ENCODE measurements at places on chromosomes 16 and 17.

DNA sequence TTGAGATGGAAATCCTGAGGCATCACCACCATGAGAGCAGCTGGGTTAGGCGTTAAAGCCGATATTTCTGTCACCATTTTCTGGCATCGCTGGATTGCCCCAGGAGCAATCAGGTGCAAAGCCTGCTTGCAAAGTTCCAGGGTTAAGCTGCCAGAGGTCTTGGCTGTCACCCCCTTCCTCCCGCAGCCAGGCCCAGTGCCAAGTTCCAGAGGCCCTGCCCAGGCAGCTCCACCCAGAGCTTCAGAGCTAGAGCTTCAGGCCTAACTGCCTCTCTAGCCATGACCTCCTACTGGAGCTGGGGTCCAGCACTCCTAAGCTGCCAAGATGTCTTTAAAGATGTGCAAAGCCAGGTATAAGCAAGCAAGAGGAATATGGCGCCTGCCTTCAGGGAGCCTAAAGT lies 8.8 kb upstream of the TMEM238L start:
- no peak for DNase-seq

DNA sequence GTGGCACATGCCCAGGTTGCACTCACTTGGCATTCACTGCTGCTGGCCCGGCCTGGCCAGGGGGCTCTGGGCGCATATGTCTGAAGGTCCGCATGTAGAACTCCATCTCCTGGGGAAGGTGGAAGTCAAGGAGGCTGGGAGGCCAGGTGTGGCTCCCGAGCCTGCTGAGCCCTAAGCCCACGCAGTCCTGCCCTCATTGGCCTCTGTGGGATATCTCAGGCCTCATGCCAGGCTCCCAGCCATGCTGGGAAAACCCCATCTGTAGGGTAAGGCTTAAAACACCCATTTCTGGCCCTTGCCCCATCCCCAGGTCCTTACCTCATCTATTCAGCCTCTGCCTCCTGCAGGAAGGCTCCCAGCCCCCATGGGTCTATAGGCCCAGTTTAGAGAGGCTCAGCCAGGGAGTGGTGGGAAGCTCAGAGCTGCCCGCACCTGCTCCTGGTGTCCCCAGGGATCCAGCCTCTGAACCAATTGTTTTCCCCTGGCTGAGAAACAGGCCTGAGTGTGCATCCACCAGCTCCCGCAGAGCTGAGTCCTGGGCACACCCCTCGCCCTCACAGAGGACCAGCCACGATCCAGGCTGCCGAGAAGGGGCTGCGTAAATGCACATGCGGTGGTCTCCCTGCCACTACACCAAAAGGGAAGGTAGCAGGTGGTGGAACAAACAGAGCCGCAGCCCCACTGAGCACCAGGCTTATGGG lies 2.3 kb upstream of the TPPP3 start:
- DNase-seq: peak; percentile 69

- DNase-seq: no peak
These were observed 48.8 kb downstream of the DNAH3 start for GRCh38 chr16:21101631-21102420.

GRCh38 chr17:80528536-80528935 lies 16.1 kb upstream of the RPTOR start:
- no peak for DNase-seq

GRCh38 chr17:36880268-36880905 lies 56.9 kb upstream of the LHX1 start:
- no peak for DNase-seq

DNA sequence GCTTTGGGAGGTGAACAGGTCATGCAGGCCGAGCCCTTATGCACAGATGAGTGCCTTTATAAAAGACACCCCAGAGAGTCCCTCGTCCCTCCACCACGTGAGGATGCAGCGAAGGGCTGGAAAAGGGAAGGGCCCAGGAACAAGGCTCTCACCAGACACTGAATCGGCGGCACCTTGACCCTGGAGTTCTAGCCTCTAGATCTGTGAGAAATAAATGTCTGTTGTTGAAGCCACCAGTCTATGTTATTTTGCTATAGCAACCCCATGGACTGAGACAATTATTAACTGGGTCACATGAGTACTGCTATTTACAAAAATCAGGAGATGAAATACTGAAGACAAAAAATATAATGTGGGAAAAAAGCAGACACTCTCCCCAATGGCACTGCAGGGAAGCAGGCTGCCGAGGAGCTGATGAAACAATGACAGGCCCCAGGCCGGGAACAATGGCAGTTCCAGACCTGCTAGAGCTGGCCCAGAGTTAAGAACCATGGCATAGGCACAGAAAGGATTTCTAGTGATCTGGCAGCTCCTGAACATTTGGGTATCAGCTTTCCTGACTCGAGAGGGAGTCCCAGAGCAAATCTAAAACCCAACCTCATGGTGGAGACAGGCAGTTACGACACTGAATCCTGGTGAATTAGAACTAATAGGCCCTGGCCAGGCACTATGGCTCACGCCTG lies 17.8 kb upstream of the GGA2 start:
- no peak for DNase-seq

DNA sequence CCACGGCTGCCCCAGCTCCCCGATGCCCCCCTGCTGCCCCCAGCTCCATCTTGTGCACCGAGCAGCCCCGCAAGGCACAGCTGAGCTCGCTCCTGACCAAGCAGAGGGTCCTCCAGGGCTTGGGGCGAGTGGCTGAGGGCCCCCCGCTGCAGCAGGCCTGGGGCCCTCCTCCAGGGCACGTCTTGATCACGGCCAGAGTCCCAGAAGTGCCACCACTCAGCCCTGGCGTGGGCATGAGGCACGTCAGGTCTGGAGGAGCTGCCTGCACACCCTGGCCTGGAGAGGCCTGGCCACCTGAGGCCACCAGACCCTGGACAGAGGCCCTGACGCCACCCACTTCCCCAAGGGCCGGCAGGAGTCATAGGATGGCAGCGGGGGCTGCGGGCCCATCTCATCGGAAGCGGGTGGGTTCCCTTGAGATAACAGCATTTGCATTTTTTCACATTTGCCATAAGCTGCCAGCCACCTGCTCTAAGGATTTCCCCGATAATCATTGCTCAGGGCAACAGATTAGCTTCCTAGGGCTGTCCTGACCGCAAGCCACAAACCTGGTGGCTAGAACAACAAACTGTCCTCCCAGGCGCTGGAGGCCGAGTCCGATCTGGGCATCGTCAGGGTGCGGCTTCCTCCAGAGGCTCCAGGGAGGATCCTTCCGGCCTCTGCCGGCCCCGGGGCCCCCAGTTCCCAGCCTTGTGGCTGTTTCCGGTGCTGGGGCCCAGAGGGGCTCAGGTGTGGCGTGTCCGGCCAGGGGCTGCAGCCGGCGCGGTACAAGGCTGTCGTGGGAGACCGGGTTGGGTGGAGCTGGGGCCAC lies 23.9 kb upstream of the C1QTNF8 start:
- no peak for DNase-seq

GRCh38 chr16:52781005-52781630 lies 234.2 kb upstream of the TOX3 start:
- DNase-seq: no peak

DNA sequence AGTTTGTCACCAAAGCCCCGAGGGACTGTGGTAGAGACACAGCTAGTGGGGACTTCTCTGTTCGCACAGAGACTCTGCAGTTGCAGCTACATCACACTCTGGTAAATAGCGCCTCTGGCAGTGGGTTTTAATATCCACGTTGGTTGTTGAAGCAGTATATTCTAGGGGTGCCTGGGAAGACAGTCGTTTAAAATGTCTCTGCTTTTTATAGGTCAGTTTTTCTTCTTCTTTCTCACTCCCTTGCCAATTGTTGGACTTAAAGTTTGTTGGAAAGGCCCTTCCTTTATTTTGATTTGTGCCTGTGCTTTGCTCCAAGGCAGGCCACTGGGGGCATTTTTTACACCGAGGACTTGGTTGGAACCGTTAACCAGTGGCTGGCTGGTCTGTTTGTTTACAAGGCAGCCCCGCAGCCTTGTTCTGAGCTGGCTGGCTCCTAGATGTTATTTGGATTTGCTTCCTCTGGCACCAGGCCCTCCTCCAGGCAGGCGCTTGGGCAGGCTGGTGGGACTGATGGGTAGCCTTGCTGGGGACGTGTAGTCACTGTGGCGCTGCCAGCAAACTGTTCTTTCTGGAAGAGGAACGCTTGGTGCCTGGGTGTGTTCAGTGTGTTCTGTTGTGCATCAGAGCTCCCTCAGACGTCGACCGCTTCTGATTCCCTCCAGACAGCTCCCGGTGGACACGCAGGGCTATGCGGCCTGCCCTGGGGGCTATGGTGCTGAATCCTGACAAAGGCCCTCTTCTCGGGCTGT lies 218.2 kb upstream of the CHMP6 start:
- DNase-seq: no peak

- DNase-seq: no peak
These were observed 8.1 kb downstream of the CTRL start for GRCh38 chr16:67923414-67924116.

GRCh38 chr16:73683804-73684203 lies 612.8 kb upstream of the PSMD7 start:
- DNase-seq: no peak

- DNase-seq: no peak
These were observed 68.1 kb downstream of the TMEM132E start for GRCh38 chr17:34647511-34647910.

DNA sequence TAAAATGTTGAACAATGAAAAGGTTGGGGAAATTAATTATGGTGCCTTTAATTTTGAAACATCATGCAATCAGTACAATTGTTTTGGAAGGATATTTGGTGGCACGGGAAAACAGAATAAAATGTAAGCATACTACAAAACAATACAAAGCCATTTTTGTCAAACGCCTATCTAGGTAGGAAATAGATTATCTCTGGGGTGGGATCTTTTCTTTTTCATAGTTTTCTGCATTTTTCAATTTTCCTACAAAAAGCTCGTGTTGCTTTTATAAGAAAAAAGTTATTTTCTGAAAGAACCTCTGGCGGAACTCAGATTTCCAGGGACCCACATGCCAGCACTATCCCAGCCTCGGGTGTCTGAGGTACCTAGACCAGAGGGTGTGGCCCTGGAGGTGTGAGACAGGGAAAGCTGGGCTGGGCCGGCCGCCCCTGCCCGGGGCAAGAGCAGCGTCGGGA lies 961 bp upstream of the MAP3K3 start:
- DNase-seq: no peak

DNA sequence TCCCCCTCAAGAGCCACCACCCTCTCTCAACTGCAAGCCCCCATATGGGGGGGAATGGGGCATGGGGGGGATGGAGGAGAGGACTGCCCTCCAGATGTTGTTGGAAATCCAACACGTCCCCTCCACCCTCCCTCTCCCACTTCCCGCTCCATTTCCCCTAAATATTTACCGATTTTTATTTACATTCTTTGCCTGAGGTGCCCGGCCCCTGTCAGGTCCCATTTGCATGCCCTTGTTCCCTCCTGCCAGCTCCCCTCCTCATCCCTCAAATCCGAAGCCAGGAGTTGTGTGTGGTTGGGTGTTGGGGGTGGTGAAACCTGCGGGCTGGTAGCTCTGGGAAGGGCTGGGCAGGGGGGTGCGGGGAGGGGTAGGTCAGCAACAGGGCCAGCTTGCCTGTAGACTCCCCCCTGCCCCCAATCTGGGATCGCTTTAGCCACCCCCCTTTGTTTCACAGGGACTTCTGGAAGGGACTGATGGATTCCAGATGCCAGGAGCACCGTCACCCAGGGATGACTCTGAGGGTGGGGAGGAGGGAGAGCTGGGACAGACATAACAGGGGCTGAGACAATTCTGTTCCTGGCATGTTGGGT lies 39.7 kb upstream of the NGFR start:
- no peak for DNase-seq

GRCh38 chr17:36932383-36932693 lies 4.9 kb upstream of the LHX1 start:
- DNase-seq: no peak

DNA sequence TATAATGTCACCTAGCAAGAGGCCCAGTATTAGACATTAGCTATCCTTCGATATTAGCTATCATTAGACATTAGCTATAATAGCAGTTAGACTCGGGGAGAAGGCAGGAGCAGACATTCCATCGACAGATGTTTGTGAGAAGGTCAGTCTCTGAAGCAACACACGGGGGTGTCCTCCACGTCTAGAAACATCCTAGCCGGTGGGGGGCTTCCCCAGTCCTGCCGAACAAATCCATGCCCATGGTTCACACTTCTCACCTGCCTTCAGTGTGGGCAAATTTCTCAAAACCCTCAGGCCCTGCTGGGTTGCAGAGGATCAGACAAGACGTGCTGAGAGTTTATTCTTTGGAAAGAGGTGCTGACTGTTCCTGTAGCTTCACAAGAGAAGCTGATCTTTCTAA lies 151.1 kb downstream of the IRF8 start:
- DNase-seq: no peak

DNA sequence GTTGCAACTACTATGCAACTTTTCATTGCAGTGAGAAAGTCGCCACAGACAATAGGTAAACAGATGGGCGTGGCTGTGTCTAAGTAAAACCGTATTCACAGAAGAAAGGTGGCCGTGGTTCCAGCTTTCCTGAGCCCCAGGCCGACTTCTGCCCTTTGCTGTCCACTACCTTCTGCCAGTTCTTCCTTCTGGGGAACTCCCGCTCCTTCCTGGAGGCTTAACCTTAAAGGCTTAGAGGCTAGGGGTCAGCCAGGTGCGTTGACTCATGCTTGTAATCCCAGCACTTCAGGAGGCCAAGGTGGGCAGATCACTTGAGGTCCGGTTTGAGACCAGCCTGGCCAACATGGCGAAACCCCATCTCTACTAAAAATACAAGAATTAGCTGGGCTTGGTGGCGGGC lies 2.1 kb upstream of the SEPTIN12 start:
- DNase-seq: no peak

- no peak for DNase-seq
These were observed 6.7 kb upstream of the BEAN1 start for GRCh38 chr16:66420396-66420795.

- DNase-seq: no peak
These were observed at the start of gene GLP2R for GRCh38 chr17:9825641-9826150. Gene GLP2R (plus strand): TSS chr17:9825924. CDS start chr17:9826064, 140 bp downstream.

DNA sequence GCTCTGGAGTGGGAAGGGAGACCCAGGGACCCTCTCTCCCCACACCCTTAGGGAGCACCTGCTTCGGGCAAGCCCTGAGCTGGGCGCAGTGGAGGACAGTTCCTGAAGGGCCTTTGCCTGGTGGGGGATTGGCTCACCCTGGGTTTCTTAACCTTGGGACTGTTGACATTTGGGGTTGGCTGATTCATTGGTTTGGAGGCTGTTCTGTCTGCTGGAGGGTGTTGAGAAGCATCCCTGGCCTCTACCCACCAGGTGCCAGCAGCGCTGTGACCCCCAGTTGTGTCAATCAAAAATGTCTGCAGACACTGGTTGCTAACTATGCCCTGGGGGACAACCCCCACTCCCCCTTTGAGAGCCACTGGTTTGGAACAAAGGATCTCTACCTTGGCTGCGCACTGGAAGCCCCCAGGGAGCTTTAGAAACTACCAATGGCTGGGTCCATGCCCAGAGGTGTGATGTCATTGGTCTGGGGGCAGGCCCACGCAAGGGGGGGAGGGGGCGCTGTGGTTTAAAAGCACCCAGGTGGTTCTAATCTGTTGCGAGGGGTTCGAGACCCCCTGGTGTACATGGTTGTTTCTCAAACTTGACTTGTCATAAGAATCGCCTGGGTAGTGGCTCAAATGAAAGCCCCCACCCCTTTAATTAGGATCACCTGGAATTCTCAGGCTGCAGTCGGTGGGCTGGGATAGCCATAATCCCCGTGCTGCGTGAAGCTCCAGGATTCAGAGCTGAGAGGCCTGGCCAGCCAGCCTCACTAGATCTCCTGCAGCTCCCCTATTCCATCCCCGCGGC lies 151.9 kb upstream of the GSE1 start:
- DNase-seq: no peak
